ENCODE measurements at places on chromosomes 5 and 9. TPM values are rescaled to one million over a fixed set of nuclear protein-coding genes. Genes with fewer than 3 reads are reported as not detected.

- no peak for DNase-seq
Measured at GRCh38 chr5:68215898-68216244, 315 bp downstream of the PIK3R1 start.

GRCh38 chr9:87501806-87502205 is 4.1 kb downstream of the DAPK1 start:
- no peak for DNase-seq

LCP2 gene
- polyA plus RNA-seq = 7.3 TPM

DNA sequence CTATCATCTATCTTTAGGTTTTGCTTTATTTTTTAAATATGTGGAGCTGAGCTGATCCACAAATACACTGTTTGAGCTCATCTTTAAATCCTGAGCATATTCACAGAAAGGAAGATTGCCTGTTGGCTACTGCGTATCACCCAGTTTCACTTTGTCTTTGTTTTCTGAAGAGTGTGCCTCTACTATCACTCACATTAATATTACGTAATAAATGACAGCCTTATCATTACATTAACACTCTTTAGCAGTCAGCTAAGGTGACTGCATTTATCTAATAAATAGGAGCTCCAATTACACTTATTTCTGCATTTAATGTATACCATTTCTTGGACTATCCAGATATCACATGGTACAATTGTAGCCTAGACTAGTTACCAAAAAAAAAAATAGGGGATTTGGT is 511.7 kb downstream of the NR2F1-AS1 start:
- no peak for DNase-seq

GRCh38 chr5:59792983-59793585 is 100.4 kb downstream of the PDE4D start:
- DNase-seq = no peak

GRCh38 chr5:145887217-145887616 is 14.4 kb upstream of the GRXCR2 start:
- no peak for DNase-seq

- DNase-seq = no peak
Measured at GRCh38 chr9:85594316-85594715, 147.4 kb downstream of the AGTPBP1 start.
